Activated CD4-positive, alpha-beta T cell treated with anti-CD3 and anti-CD28 coated beads, Interleukin-2, amount 10 ng/mL, durations not matched to agents 24 days and 14 days (primary cell): ENCODE measurements at places on chromosomes 1 and 21. TPM values are rescaled to one million over a fixed set of nuclear protein-coding genes. Genes with fewer than 3 reads are reported as not detected.

The SLC2A5 gene
- not detected in 2 replicates for total RNA-seq

The FCER1G gene
- total RNA-seq: 0.63 TPM in 1 of 2 replicates, not detected in the other

The CACNA1S gene
- total RNA-seq: not detected in 2 replicates

The LCE3D gene
- total RNA-seq: not detected in 2 replicates

The TEX38 gene
- not detected in 2 replicates for total RNA-seq
